ENCODE measurements at places on chromosomes 4 and X. TPM values are rescaled to one million over a fixed set of nuclear protein-coding genes. Genes with fewer than 3 reads are reported as not detected.
A peak's percentile ranks its signal among the peaks of the same experiment; 100 is the strongest.

GRCh38 chrX:140510895-140511295, 6.0 kb upstream of the SOX3 start:
- peak; percentile 58 for DNase-seq

- DNase-seq: no peak
These were observed 15.6 kb upstream of the ASMTL start for GRCh38 chrX:1468250-1468772.

DNA sequence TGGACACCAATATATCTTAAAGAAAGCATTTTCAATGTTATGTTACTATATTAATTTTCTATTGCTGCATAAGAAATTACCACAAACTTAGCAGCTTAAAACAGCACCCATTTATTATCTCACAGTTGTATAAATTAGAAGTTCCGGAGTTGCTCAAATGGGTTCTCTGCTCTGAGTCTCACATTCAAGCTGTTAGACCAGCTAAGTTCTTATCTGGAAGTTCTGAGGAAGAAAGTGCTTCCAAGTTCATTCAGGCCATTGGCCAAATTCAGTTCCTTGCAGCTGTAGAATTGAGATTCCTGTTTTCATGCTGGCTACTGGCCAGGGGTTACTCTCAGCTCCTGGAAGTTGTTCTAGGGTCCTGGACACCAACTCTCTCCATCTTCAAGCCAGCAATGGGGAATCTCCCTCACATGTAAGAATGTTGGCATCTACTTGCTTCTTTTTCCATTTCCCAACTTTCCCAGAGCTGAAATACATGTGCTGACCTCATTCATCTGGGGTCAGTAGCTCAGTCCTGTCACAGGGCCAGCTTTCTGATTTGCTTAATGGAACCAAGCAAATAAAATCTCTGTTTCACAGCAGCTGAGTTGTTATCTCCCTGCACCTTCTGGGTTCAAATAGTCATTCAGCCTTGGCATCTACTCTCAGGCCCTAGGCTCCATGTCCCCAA, 99.6 kb upstream of the INTU start:
- no peak for DNase-seq

DNA sequence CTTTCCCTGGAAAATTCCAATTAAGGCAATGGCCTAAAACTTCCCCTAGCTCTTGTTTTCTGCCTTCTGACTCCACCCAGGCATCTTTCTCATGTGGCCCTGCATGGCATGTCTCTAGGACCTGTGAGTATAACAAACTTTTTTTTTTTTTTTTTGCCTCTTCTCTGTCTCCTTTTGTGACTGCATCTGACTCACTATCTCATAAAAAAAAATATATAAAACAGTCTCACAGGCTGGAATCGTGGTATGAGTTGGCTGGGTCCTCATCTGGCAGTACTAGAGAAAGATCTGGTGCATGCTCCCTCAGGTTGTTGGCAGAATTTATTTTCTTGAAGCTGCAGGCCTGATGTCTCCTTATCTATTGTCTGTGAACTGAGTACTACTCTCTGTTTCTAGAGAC, 313.9 kb downstream of the TECRL start:
- DNase-seq: no peak

DNA sequence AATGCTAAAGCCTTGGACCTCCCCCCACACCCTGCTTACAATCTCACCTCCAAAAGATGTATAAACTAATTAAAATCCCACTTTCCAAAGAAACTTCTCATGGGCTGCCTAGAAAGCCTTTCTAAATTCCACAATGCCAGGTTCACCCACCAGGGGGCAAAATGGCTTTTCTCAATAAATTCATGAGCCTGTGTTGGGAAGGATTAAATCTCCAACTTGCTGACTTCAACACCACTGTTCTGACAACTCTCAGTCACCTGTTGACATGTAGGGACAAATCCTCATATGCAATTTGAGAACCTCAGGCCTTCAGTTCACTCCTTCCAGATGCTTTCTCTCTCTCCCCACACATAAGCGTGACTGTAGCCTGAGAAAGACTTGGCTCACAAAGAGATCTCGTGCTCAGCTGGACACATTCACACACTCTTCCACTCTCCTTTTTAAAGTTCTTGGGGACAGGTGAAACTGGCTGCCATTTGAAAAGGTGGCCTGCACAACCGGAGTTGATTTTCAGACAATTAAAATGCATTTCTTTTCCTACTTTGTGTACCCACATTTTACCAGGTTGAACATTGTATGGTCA, 88.6 kb upstream of the PRPS2 start:
- DNase-seq: peak; percentile 4

Gene FAM9B
- not detected for total RNA-seq

Gene BMPR1B
- total RNA-seq: 1.4 TPM
